ENCODE measurements at places on chromosomes 5 and 9.

DNA sequence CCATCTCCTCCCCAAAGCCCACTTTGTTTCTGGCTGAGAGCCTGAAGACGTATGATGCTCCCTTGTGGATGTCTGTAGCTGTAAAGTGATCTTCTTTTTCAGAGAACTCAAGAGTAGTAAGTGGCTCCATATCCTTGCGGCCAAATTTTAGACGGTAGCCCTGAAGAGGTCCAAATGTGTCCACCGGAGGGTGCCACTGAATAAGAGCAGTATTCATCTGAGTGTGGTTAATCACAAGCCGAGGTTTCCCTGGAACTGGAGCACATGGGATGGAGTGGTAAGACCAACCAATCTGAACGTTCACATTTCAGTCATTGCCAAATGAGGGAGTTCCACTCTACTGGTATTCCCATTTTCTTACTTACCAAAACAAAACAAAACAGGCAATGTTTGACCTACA lies 686.5 kb upstream of the DMAC1 start:
- DNase-seq, result no peak

DNA sequence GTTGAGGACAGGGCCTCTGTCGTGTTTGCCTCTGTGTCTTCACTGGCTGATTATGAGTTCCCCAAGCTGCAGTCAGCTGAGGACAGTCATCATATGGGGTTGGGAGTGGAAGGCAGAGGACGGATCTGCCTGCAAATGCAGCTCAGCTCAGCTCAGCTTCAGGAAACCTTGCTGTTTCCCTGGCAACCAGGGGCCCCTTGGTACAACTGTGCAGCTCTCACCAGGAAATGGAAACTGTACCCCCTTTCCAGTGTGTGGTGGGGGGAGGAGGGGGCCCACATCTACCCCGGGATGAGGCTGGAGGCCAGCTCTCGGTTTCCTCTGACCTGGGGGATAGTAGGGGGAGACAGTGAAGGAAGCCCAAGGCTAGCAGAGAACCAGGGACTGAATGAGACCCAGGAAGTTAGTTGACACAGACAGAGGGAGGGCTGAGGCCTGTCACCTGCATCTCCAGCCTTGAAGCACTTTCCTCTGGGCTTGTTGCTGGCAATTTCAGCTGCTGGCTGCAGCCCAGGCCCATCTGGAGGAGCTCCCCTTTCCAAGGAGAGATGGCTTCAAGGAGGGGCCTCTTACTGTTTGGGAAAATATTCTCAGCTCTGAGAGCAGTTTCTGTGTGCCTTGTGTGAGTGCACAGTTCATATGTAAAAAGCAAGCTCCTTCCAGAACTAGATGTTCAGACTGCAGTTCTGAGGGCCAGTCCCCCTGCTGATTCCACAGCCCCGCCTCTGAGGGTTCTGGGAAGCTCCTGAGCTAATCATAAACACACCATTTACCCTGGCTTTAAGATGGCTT lies 6.9 kb downstream of the ANXA6 start:
- no peak for DNase-seq

GRCh38 chr5:127203818-127204217 lies 86.8 kb upstream of the MEGF10 start:
- DNase-seq, result no peak

GRCh38 chr5:64096771-64097170 lies 68.9 kb upstream of the RNF180 start:
- DNase-seq, result no peak

DNA sequence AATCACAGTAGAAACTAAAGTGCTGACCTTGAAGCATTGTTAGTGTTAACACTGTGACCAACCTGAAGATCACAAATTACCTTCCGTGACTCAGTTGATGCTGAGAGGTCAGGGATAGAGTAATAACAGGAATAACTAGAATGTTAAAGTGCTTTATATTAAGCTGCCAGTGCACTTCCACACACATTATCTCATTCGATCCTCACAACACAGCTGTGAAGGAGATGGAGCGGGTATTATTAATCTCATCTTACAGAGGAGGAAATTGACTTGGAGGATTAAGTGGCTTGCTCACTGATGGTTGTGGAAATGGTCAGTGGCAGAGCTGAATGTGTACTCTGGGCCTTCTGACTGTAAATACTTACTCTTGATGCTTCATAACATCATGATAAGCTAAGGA lies 252.5 kb upstream of the DMRT1 start:
- no peak for DNase-seq

DNA sequence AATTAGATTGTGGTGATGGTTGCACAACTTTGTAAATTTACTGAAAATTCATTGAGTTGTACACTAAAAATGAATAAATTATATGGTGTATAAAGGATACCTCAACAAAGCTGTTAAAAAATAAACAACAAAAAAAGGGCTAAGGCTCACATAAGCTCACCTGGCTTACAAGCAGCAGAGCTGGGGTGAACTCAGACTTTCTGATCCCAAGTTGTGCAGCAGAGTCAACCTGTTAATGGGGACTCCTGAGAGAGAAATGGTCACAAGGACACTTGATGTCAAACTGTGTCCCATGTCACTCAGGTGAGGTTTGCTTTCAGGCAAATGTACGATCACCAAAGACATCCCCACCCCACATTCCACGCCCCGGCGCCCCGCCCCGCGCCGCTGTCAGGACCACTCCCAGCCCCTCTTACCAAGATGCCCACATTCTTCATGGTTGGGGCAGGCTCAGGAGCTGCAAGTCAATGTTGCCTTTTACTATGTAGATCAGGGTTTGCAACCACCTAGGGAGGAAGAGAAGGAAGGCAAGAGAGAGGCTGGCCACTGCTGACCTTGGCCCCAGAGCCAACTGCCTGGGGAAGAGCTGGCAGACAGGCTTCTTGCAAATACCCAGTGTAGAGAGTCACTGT lies 22.4 kb upstream of the SLC36A1 start:
- DNase-seq, result no peak

DNA sequence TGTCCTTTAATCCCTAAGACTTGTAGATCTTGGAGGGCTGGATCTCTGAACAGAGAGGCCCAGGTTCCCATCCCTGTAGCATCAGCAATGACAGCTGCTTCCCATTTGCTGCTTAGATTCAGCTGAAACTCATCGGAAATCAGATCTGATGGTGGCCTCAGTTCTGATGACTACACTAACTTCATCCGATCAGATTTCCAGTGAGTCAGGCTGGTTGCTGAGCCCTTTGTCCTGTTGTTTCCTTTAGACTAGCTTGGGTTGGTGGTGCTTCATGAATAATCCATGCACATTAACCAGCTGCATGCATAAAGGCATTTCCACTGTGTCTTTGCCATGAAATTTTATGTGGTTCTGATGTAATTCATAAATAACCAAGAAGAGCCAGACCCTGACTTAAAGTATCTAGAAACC lies 195.2 kb upstream of the TUT7 start:
- no peak for DNase-seq

DNA sequence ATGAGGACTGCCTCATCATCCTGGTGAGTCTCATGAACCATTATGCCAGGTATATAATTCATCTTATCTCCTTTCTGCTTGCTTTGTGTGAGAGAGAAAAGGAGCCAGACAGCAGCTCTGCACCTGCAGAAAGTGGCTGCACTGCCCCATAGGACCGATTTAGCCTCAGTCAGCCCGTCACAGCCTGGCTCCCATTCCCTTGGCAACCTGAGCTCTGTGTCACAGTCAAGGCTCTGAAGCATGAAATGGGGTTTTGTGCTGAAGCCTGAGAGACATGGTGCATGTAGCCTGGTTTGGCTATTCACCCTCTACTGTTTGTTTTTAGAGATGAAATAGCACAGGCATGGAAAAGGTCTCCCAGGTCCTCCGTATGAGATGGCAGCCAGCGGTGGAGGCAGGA lies 198.3 kb downstream of the KCTD16 start:
- peak; percentile 13 for DNase-seq

- DNase-seq, result no peak
These were observed 287.1 kb downstream of the SEC61B start for GRCh38 chr9:99509065-99509745.

DNA sequence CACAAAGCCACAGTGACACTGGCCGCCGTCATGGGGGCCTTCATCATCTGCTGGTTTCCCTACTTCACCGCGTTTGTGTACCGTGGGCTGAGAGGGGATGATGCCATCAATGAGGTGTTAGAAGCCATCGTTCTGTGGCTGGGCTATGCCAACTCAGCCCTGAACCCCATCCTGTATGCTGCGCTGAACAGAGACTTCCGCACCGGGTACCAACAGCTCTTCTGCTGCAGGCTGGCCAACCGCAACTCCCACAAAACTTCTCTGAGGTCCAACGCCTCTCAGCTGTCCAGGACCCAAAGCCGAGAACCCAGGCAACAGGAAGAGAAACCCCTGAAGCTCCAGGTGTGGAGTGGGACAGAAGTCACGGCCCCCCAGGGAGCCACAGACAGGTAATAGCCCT lies 26.1 kb downstream of the HRH2 start:
- DNase-seq, result no peak

DNA sequence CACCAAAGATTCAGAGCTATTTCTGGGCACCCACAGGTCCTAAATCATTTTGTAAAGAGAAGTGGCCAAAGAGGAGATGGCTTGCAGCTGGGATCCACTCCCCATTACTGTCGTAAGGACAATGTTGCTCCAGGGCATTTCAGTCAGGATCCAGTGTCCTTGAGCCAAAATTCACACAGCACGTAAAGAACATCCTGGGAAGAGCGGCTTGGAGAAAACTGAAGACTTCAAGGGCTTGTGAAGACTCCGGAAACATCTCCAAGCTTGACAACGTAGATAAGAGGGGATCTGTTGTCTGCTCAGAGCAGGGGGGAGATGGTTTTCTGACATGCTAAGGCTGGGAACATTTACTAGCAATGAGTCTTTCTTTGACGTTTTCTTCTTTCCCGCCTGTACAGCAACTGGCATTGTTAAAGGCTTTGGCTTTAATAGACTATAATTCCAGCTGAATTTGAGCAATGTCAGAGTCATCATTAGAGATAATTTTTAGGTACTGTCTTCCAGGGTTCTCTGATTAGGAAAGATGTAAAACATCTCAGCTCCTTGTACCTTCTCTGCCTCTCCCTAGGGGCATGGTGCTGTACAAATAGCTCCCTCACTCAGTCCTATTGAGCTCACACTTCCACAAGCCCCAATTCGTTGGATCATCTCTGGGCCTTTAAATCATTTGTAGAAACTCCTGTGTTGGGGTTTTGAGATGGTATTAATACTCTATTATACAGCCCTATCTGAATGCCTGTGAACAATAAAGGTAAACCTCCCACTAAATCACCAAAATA lies 39.7 kb downstream of the EGFLAM start:
- DNase-seq, result no peak

DNA sequence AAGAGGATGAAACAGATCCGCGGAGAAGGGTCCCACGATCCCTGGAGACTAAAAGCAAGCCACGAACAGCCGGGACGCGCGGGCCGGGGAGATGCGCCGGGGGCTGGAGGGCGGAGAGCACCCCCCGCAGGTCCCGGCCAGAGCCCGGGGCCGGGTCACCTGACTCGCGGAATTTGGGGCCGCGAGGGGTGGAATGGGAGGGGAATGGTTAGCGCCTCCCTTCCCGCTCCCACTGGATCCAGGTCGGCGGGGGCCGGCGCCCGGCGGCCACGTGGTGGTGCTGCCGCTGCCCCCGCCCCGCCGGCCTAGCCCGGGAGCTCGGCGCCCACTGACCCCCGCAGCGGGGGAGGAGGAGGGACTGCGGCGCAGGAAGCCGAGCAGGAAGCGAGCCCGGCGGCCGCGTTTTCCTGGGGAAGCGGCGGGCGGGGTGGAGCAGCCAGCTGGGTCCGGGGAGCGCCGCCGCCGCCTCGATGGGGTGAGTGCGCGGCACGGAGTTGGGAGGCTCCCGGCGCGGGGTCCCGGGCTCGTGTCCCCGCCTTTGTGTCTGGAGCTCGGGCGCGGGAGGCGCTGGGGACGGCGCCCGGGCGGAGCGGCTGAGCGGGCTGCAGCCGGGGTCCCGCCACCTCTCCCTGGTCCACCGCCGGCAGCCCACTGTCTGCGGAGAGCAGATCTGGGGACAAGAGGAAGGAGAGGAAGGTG lies at the start of gene RAI14:
Gene RAI14, plus strand, starts transcription at position 328 of the 699 bp plus-strand sequence. CDS start 30,592 bp downstream, outside the sequence.
- peak; percentile 52 for DNase-seq

DNA sequence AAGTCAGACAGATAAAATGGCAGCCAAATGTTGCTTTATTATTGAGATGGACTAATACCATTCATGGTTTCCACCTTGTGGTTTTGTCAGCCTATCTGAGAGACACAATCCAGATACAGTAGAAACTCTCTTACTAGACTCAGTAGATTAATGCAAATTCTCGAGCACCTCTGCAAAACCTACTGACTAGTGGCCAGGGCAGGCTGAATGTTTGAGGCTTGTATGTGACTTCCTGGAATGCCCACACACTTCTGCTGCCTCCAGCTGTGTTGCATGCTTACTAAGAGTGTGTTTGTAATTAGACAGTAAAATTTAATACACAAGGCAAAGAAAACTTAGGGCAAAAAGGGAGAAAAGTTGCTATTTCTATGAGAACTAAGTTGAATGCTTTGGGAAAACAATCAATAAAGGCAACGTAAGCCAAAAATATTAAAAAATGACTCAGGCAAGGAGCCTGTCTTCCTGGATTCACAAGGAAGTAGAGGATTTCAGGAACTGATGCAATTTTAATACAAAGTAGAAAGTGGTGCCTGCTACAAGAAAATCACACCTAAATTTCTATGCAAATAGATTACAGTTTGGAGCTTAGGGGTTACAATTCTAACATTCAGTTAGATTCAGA lies 30.2 kb upstream of the CCNG1 start:
- DNase-seq, result no peak
